ENCODE measurements at places on chromosomes 13 and 19.

GRCh38 chr19:15498156-15498858, 10.0 kb upstream of the CYP4F22 start:
- DNase-seq = no peak

DNA sequence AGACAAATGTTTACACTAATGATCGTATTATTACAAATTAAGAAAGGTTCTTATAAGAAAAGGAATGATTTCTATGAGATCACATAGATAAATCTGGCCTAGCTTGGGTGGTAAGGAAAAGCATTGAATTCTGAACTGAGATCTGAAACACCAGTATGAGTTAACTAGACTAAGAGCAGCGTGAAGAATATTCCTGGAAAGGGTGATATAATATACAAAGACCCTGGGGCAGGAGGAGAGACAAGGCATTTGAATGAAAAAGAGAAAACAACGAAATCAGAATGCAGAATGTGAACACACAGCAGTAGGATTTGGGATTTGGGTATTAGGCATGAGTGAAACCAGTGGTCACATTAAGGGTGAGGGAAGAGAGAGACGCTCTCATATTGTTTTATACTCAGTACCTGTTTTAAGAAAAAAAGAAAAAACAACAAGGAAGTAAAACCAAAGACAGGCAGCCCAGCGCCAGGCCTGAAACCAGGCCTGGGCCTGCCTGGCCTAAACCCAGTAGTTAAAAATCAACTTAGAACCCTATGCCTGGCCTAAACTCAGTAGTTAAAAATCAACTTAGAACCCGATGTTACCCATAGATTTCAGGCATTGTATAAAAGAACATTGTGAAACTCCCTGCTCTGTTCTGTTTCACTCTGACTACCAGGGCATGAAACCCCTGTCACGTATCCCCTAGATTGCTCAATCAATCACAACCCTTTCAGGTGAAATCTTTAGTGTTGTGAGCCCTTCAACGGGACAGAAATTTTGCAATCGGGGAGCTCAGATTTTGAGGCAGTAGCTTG, 287.1 kb downstream of the ITGBL1 start:
- no peak for DNase-seq

- DNase-seq = no peak
Measured at GRCh38 chr13:38262211-38262610, 87.4 kb upstream of the UFM1 start.

DNA sequence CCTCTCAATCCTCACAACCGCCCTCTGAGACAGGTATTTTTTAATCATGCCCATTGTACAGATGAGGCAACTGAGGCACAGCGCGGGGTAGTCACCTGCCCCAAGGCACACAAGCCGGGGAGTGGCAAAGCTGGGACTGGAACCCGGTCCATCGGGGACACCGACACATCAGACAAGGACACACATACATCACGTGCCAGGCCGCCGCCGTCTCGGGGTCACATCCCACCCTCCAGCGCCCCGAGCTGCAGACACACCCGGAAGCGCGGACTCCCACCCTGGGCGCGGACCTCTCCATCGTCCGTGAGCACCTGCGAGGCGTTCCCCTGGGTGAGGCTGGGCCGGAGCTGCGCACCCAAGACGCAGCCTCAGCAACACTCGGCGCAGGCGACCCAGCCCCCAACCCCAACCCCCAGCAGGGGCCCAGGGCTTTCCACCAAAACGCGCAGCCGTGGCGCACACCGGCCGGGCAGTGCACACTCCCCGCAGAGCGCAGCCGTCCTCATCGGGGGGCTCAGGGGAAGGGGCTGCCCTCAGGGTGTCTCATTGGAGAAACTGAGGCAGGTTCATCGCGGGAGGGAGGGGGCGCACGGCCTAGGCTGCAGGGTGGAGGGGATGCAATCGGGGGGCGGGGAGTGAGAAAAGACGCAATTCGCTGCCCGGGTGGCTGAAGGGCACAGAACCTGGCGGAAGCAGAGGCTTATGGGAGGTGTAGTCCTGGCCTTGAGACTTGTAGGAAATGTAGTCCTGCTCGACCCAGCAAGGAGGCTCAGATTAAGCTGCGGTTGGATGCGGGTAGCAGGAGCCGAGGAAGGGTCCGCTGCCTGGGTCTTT, 1.9 kb upstream of the LMTK3 start:
- DNase-seq = peak; percentile 46
